ENCODE measurements at places on chromosomes 16 and 17.

DNA sequence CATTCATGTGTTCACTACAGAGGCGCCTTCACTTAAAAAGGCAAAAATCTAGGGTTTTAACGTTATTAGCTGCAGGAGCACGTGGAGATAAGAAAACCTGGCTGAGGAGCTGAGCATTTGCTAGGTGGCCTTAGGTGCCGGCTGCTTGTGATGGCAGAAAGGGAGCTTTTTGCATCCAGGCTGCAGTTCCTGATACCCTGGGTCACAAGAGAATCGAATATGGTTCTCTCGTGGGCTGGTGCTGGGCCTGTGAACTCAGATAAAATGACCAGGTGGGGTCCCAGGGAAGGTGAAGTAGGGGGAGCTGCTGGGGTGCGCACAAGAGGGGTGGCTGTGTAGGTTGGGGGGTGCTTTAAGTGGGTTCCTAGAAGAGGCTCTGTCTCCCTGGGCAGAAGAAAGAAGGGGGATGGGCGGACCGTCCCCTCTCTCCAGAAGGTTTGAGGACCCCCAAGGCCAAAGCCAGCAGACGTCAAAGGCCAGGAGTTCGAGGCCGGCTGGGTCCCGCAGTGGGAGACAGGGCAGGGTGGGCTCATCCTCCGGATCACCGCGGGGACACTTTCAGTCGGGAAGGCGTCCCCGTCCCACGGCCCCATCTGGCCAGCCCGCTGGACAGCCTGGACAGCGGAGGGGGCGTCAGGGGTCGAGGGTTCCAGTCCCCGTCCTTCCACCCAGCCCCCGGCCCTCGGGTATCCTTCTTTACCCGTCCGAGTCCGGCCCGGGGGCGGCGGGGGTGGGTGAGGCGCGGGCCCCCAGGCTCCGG lies 740 bp upstream of the CMIP start:
- DNase-seq = no peak

DNA sequence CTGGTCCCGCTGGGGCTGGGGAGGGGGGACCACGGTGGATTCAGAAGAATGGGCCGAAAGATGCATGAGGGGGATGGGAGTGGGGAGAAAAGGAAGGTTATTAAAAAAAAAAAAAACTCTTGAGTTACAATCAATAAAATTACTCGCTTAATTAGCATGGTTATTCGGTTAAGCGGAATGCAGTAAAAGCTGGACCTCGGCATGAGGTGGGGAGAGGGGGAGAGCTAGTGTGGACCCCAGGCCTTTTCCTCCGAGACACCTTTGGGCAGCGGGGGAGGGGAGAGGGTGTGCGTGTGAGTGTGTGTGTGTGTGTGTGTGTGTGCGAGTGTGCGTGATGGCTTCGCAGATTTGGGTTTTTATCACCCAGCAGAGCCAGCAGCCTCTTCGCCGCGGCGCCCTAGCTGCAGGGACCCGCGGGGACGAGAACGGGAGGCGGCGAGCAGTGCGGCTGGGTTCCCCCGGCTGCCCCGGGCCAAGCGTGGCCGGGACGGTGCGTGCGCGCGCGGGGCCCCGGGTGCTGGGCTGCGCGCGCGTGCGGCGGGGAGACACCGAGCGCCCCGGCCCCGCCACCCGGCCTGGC lies 3.7 kb downstream of the BAHCC1 start:
- no peak for DNase-seq

DNA sequence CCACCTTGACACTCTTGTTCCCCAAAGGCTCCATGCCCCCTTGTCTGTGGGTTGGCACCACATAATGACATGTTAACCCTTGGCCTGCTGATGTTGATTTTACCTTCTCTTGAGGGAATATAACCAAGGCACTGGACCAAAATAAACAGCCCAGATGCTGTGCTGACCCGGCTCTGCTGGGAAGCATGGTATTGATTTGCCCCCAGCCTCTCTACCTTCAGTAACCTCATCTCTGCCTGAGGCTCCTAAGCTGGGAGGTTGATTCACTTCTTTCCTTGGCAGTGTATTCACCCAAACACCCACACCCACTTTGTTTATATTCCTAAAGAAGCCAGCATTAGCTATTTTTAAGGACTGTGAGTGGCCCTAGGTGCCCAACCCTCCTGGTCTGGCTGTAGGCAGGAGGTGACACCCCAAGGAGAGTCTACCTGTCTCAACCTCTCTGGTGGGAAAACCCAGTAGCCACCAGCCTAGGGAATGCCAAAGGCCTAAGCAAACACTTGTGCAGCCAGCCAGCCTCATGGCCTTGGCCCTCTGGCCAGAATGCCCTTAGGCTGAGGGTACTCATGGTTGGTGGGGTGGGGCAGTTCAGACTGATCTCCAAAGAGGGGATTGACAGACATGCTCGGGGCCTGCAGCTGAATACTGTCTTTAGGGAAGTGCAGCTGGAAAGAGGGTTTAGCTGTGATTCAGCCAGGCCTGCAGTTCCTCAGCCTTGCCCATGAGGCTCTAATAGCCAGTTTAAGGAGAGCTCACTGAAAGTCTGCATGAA lies 42.7 kb downstream of the GNAO1 start:
- no peak for DNase-seq

DNA sequence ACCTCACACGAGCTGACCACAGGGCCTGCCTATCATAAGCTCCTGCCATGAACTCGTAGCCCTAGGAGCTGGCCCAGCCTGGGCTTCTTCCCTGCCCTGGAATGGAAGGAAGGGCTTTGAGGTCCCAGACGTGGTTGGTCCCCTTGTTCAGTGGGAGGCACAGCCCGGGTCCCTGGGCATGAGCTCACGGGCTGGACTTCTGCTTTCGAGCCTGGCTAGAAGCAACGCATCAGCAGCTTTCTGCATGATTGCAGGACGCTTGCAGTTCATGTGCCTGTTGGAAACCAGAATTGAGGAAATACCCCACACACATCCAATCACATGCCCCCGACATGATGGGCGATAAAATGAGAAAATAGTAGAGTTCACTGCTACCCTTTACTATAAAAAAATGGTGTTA lies 293.3 kb downstream of the MAF start:
- DNase-seq = peak; percentile 46

- no peak for DNase-seq
Observed at GRCh38 chr17:68657576-68657975, 56.4 kb upstream of the FAM20A start.

GRCh38 chr16:84497418-84498222 lies 6.8 kb downstream of the MEAK7 start:
- no peak for DNase-seq

DNA sequence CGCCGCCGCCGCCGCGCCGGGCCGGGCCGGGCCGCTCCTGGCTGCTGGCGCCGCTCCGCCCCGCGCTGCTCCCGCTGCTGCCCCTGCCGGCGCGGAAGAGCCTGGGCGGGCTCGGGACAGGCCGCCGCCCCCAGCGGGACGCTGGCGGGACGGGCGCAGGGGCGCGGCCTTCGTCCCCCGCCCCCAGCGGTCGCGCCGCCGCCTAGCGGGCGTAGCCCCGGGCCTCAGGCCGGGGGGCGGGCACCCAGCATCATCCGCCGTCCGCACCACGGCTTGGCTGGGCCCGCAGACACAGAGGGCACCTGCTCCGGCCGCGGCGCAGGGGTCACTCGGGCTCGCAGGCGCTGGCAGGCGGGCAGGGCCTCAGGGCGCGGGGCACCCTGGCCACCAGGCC lies at the start of gene AMFR:
Gene AMFR, minus strand, starts transcription at position 107 of the 394 bp plus-strand sequence. CDS start 218 bp downstream, outside the sequence.
- DNase-seq = peak; percentile 84

GRCh38 chr17:521561-522325 lies 169.1 kb upstream of the RPH3AL start:
- DNase-seq = no peak

DNA sequence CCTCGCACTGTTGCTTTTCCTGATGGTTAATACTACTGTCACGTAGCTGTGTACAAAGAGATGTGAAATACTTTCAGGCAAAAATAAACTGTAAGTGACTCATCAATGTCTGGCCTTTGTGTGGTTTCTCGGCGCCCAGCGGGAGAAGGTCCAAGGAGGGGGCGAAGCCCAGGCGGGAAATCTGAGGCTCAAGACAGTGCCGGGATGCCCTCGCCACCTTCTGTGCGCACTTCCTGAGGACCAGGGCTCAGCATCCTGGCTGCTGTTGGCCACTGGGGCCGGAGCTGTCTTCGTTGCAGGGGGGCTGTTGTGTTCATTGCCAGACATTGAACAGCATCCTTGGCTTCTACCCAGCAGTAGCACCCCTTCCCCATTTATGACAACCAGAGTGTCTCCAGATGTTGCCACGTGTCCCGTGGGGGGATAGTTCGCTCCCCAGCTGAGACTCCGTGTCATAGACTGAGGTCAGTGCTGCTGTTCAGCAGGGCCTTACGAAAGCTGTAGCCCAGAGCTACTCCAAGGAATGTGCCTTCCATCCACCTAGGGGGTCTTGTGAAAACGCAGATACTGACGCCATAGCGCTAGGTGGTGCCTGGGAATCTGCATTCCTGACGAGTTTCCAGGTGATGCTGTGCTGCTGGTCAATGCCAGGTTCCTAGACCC lies 67.3 kb upstream of the PLCG2 start:
- no peak for DNase-seq

GRCh38 chr17:57551321-57552079 lies 193.6 kb downstream of the CCDC182 start:
- no peak for DNase-seq

- DNase-seq = no peak
Observed at GRCh38 chr17:41621916-41622315, 2.5 kb downstream of the KRT17 start.

- DNase-seq = no peak
Observed at GRCh38 chr16:397135-397661, at the start of gene NME4. TSS of gene NME4 (plus strand) at chr16:397199. CDS start at chr16:397223, 24 bp downstream.

DNA sequence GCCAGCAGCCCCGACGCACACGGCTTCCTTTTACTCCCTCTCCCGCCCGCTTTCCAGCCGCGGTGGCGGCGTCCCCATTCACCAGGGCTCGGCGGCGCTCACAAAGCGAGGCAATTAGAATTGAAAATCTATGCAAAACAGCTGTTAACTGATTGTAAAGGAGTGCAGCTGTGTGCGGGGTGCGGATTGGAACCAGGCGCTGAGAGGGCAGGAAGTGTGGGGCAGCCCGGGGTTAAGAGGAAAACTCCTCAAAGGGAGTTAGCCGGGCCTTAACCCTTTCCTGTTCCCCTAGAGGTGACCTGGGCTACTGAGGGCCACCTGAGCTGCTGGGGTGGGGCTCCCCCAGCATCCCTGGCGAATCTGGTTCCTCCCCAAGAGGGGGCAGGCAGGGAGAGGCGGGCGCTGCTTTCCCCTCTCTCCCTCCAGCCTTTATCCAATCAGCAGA lies 5.8 kb upstream of the GSE1 start:
- DNase-seq = no peak

DNA sequence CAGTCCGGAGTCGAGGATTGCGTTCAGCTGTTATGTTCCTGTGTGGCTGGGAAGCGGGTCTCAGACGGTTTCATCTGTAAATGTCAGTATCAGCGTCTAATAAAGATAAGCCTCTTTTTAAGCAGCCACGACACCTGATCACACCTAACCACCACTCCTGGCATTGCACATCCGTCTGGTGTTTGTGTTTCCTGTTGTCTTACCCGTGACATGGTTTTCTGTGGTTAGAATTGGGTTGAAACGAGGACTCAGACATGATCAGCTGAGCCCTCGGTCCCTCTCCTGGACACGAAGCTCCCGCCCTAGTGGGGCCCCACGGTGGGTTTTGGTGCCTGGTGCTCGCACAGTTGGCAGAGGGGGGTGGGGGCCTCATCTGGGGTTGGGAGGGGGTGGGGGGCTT lies 18.3 kb downstream of the CPNE7 start:
- no peak for DNase-seq

DNA sequence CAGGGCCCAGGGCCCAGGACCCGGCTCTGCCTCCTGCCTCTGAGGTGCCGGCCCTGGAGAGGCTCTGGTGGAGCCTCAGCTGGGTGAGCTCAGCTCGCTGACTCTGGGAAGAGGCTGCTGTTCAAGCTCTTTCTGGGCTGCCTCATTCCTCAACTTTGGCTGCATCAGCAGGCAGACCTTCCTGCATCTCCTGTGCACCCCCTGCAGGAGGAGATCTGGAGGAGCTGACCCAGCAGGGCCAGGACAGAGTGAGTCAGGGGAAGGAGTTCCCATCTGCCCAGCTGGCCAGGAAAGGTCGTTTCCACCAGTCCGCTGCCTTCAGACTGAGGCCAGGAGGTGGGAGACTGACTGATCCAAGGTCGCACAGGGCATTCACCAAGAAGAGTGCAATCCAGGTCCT lies 10.7 kb downstream of the CRHR1 start:
- no peak for DNase-seq

DNA sequence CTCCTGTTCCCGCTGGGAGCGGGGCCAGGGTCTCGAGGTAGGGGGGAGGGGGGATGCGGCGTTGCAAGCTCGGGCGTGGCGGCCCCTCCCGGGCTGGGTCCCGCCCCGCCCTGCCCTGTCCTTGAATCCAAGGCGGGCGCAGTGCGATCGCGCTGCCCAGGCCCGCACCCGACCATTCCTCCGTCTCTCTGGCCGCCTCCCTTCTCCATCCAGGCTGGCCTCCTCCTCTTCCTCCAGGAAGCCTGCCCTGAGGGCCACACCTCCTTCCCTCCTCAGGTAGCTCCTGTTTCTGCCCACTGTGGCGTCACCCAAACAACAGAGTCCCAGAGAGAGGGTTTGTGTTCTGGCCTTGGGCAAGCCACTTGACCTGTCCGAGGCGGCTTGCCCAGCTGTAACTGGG lies 43.0 kb upstream of the TAC4 start:
- DNase-seq = no peak

GRCh38 chr17:61126473-61127249 lies 273.0 kb upstream of the TBX2 start:
- DNase-seq = no peak

GRCh38 chr16:3819746-3820724 lies 60.5 kb downstream of the CREBBP start:
- no peak for DNase-seq

GRCh38 chr16:71338193-71338592 lies 20.3 kb upstream of the CALB2 start:
- no peak for DNase-seq

- no peak for DNase-seq
Observed at GRCh38 chr17:1111599-1112443, 68.0 kb downstream of the ABR start.

GRCh38 chr16:24745391-24745790 lies 15.9 kb downstream of the TNRC6A start:
- DNase-seq = no peak

DNA sequence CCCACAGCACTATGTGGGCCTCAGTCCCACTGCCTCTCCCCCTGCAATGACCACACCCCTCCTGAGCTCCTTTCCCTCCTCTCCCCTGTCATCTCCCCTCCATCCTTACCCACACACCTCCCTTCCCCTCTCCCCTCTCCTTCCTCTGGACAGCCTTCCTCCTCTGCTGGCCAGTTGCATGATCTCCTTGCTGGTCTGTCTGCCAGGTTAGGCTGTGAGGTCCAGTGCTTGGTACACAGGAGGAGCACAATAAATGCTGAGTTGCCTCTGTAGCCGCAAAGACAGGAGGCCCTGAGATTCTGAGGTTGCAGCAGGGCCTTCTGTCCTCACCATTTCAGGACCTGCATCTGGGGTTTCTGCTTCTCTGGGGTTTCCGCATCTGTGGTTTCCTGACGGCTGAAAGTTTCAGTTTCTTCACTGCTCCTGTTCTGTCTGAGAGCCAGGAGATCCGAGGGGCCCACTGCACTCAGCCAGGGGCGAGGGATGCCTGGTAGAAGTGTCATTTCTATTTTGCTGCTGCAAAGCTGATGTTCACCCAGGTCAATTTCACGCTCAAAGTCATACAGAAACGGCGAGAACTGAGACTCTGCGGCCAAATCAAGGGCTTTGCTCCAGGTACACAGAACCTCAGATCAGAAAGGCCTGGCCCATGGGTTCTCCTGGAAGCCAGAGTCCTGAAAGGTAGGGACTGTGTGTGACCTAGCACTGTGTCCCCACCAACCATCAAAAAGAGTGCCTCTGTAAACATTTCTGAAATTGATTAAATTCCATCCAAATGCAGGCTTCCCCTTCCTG lies 4.6 kb upstream of the SLC12A3 start:
- DNase-seq = no peak

Data from gastrocnemius medialis (tissue), 4 donors.